ENCODE measurements at places on chromosomes 6 and 20.
A peak's percentile ranks its signal among the peaks of the same experiment; 100 is the strongest.

DNA sequence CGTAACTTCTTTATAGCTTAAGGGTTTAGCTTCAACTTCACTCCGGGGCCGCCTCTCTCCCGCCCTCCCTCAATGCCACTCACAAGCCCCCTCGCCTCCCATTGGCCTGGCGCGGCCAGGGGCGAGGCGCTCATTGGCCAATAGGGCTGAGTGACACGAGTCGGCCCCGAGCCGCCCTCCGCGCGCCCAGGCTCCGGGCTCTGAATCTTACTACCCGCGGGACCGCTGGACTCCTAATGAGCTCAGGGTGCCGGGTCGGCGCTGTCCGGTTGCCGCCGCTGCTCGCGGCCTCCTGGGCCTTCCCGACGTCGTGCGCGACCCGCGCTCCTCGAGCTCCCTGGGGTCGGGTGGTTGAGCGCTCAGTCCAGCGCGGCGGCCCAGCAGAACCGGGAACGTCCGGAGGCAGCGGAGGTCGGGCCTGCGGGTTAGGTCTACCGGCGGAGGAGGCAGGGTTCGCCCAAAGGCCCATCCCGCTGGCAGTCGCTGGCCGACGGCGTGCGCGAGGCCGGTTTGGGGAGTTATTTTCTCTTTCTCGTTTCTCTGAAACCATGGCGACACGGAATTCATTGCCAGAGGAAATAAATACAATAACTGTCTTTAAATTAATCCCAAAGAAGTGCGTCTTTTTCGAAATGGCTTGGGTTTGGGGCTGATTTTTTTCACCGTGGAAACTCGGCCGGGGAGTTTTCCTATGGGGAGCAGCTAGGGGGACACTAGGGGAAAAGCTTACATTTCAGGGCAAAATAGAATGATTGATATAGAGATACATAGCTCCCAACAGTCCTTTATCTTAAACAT lies at the start of gene SIM1:
TSS of gene SIM1 (minus strand) at position 19 of the 798 bp plus-strand sequence. CDS start 1,453 bp downstream, outside the sequence.
- DNase-seq, result peak; percentile 46

GRCh38 chr20:53306192-53306805 lies 287.3 kb downstream of the ZNF217 start:
- DNase-seq, result no peak

DNA sequence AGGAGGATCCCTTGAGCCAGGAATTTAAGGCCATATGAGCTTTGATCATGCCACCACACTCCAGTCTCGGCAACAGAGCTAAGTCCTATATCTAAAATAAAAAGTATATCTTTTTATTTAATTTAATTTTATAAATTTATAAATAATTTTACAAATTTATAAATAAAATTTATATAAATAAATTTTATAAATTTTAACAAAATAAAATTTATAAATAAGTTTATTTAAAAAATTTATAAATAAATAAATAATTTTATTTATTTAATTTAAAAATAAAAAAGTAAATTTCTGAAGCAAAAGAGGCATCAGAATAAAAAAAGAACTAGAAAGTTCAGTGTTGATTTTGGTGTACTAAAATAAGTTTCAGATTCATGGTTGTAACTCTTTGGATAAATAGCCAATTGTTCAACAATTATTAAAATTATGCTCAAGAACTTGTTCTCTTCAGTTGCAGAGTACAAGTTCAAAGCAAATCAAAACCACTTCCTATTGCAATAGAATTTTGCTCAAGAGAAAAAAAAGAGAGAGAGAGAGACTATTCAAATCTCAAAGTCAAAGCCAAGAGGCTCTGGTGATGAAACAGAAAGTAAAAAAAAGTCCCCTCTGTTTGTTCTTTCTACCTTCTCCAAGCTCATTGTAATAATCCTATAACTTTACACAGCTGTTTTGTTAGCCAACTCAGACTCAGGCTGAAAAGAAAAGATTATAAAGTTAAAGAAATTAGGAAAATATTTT lies 547.5 kb upstream of the ADGRB3 start:
- no peak for DNase-seq

DNA sequence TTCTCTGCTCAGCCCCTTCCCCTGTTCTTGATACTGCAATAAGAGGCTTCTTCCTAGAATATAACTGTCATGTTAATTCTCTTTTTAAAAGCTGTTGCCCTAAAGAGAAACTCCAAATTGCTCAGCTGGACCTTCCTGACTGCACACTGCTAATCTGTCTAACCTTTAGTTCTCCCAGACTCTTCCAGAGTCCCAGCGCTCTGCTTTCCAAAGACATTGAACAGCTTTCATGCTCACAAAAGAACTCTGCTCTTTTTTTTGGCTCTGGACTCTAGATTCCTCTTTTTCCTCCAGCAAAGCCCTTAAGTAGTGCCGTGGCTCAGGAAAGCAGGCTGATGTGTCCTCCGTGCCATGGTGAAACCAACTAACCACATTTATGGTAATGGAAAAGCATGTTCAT lies 356.6 kb upstream of the RSPO3 start:
- DNase-seq, result no peak

GRCh38 chr6:70166088-70166958 lies 136.6 kb downstream of the COL9A1 start:
- DNase-seq, result no peak

DNA sequence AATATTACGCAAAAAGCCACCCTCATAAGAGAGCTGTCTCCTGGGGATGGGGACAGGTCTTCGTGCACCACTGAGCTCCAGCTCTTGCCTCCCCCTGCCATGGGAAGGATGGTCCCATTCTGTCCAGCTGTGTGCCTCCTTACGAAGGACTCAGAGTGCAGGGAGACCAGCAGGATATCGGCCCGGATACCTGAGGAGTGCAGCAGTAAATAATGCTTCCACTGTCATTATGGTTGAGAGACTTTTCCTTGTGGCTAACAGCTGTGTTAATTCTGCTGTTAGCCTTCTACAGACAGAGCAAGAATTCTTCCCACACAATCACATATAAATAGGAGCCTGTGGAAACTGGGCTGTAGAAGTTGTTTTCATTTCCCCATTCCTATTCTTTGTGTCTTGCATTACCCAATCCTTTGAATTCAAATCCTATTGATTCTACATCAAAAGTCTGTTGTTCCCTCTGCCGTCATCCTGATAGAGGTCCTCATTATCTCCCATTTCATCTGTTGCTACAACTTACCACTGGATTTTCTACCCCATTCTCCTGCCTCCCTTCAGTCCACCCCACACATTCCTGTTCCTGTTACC lies 364.6 kb upstream of the SOX4 start:
- DNase-seq, result no peak

DNA sequence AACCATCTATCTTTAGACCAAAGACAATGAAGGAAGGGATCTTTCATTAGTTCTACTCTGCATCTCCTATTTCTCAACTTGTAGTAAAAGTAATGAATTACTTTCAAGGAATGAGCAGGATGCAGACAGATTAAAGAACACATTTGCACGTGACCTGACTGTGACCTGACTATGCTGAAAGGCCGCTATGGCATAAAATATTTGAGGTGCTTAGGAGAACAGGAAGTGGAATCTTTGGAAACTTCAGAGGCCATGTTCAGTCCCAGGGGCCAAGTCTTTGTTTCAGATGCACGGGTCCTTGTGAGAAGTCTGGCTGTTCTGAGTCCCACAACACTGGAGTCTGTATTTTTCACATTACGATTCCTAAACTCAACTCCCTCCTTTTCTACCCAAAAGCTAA lies 41.0 kb downstream of the NINL start:
- no peak for DNase-seq

- DNase-seq, result no peak
Measured at GRCh38 chr20:60034231-60035110, 76.2 kb downstream of the CDH26 start.

DNA sequence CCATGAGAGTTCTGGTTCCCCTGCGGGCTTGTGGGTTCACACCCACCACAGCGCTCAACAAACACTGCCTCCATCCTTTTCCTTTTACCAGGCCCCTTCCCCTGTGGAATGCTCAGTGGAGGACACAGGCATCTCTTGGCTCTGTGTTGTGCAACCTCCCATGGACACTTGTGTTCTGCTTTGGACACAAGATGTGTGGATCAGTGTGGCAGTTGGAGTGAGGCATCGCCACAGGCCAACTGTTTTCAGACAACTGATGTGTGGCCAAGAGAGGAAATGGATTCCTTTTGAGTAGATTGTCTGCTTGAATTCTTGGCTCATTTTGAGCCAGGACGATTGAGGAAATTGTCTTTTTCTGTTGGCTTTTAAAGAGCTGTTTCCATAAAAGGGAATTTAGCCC lies 26.8 kb downstream of the CST8 start:
- no peak for DNase-seq

- DNase-seq, result no peak
Measured at GRCh38 chr6:162478192-162478671, 249.3 kb downstream of the PRKN start.

DNA sequence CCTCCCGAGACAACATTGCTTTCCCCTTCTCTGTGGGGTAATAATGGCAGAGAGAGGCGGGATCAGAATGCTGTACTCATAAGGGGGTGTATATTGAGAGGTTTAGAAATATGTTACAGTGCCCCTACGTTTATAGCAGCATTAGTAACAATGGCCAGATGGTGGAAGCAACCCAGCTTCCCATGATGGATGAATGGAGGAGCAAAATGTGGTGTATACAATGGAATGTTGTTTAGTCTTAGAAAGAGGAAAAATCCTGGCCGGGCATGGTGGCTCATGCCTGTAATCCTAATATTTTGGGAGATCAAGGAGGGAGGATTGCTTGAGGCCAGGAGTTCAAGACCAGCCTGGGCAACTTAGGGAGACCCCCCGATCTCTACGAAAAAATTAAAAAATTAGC lies 12.9 kb downstream of the BANF2 start:
- no peak for DNase-seq

- DNase-seq, result peak; percentile 82
Measured at GRCh38 chr6:80340280-80340679, 233.8 kb downstream of the BCKDHB start.

- no peak for DNase-seq
Measured at GRCh38 chr6:39416026-39416425, 93.5 kb upstream of the KCNK16 start.

- DNase-seq, result no peak
Measured at GRCh38 chr6:72661411-72661810, 39.5 kb downstream of the KCNQ5 start.

- DNase-seq, result peak; percentile 74
Measured at GRCh38 chr6:5030596-5031136, 26.8 kb upstream of the RPP40 start.

DNA sequence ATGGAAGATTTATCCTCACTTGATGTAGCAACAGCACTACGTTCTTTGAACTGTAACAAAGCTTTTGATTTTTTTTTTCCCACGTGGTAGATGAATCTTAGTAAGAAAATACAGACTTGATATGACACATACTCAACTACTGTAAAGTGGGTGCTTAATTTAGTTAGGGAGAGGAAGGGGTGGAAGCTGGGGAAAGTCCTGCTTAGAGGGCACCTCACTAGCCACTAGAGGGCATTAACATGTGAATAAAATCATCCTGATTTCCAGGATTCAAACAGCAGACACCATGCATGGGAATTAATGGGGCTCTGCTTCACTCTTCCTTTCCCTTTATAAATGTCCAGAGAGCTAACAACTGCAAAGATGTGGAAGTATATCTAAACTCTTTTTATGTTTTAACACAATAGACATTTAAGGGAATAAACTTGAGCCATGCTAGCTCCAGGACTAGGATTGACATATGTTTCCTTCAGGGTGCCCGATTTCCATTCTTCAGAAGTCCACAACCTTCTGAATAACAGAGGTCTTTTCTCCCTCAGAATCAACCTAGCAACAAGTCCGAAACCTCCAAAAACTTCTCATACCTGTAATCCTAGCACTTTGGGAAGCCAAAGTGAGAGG lies 250.1 kb downstream of the ATXN1 start:
- DNase-seq, result peak; percentile 9

- no peak for DNase-seq
Measured at GRCh38 chr20:22807646-22808244, 223.4 kb upstream of the FOXA2 start.

DNA sequence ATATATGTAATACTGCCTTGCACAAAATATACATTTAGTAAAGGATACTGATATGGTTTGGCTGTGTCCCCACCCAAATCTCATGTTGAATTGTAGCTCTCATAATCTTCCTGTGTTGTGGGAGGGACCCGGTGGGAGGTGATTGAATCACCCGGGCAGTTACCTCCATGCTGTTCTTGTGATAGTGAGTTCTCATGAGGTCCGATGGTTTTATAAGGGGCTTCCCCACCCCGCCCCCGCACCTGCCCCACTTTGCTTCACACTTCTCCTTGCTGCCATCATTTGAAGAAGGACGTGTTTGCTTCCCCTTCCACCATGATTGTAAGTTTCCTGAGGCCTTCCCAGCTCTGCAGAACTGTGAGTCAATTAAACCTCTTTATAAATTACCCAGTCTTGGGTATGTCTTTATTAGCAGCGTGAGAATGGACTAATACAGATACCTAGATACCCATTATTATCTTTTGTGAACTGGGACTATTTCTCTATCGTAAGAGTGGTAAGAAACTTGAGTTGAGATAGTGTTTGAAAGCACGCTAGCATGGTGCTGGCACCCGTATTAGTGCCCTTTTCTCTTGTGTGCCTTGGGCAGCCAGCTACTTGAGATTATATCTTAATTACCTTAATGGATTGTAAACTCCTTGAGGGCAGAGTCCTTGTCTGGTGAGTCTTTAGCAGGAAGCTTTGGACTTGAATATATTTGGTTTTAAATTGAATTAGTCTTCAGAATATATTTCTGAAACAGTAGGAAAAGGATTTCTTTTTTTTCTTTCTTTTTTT lies 25.6 kb downstream of the TOP1 start:
- DNase-seq, result no peak
